ENCODE measurements at places on chromosomes 11 and 22.
A peak's percentile ranks its signal among the peaks of the same experiment; 100 is the strongest.

DNA sequence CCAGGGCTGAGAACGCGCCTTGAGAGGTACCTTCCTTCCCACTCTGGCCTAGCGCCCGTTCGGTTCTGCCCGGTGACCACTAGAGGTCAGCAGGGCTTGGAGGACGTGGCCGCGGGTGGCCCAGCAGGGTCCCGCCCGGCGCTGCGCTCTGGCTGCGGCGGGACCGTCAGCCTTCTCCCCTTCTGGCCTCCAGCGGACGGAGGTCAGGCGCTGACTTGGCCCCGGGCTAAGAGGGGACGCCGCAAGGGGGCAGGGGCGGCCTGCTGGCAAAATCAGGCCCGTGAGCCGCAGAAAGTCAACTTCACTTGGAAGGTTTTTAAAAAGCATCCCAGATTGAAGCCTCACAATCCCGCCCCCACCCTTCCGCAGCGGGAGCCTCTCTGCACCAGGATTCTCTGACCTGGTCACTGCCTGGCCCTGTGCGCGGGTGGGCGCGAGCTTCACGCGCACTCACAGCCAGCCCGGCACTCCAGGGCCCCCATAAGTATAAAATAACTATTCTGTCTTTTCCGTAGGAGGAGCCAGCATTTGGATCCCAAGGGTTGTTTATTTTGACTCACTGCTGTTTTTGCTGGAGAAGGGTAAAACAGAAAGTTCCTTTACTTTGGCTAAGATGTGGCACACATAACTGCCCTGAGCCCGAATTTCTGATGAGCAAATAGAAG, 23.2 kb upstream of the ZBTB16 start:
- ATAC-seq = peak; percentile 83

GRCh38 chr11:44524751-44525201, 40.7 kb upstream of the CD82 start:
- ATAC-seq = no peak

DNA sequence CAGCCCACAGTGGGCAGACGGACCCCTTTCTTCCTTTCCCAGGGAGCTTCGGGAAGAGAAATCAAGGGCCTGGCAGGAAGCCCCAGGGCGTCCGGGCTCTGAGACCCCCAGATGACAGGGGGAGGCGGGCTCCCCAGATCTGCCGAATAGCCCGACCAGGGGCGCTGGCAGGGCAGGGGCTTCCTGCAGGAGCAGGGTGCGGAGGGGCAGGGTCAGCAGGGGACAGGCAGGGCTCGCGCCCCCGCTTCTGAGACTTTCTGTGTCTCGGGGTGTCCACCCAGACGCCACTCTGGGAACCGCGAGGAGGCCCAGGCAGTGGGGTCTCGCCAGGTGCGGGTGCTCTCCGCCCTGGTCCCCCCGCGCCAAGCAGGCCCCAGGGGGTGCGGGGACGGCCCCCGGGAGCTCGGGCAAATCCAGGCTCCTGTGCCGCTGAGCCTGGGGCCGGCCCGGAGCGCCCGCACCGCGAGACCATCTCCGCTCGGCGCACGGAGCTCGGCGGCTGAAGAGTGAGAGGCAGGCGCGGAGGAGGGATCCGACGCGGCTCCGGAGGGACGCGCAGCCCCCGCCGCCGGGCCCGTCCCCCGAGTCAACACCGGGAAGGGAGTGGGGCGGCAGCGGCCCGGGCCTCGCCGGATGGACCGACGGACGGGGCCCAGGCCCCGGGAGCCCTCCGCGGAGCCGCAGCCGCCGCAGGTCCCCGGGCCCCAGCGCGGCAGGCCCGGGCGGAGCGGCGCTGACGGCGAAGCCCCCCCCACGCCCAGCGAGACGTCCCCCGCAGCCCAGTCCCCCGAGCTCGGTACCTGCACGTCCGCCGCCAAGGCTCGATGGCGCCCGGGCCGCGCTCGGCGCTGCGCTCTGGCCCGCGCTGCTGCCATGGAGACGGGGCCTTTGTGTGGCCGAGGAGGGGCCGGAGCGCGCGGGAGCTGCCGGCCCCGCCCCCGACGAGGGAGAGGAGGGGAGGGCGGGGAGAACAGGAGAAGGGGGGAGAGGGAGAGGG, at the start of gene PLXNB2:
TSS of gene PLXNB2 (minus strand) at position 894 of the 997 bp plus-strand sequence. CDS start 17,062 bp downstream, outside the sequence.
- peak; percentile 9 for ATAC-seq

GRCh38 chr11:11022125-11022730, 164.4 kb upstream of the ZBED5 start:
- no peak for ATAC-seq
